Left renal cortex interstitium (tissue), 4 donors: ENCODE measurements at places on chromosomes 7 and 10. TPM values are rescaled to one million over a fixed set of nuclear protein-coding genes. Genes with fewer than 3 reads are reported as not detected.

The ATXN7L1 gene
- polyA plus RNA-seq: 13.2 TPM

The GDI2 gene
- polyA plus RNA-seq: 267 TPM

The GRM3 gene
- 0.16 TPM for polyA plus RNA-seq

The TBX20 gene
- polyA plus RNA-seq: not detected

The CTAGE8 gene
- 8.9 TPM for polyA plus RNA-seq

The FKBP9 gene
- 126 TPM for polyA plus RNA-seq

The SPDYE2 gene
- 2.4 TPM for polyA plus RNA-seq

The SLC39A12 gene
- polyA plus RNA-seq: not detected

The ZNF239 gene
- polyA plus RNA-seq: 10.5 TPM

The ARHGEF5 gene
- 29.3 TPM for polyA plus RNA-seq

The EPDR1 gene
- 20.1 TPM for polyA plus RNA-seq

The CFAP69 gene
- 13.3 TPM for polyA plus RNA-seq

The INMT gene
- 1.9 TPM for polyA plus RNA-seq

The XRCC2 gene
- 5.5 TPM for polyA plus RNA-seq

The R3HCC1L gene
- polyA plus RNA-seq: 18.4 TPM

The THSD7A gene
- polyA plus RNA-seq: 62.0 TPM

The ZNF248 gene
- polyA plus RNA-seq: 35.7 TPM
